Amniotic epithelial cell (primary cell): ENCODE measurements at places on chromosomes 5 and 9.

GRCh38 chr5:849651-850301, 1.0 kb downstream of the ZDHHC11 start:
- DNase-seq = no peak

DNA sequence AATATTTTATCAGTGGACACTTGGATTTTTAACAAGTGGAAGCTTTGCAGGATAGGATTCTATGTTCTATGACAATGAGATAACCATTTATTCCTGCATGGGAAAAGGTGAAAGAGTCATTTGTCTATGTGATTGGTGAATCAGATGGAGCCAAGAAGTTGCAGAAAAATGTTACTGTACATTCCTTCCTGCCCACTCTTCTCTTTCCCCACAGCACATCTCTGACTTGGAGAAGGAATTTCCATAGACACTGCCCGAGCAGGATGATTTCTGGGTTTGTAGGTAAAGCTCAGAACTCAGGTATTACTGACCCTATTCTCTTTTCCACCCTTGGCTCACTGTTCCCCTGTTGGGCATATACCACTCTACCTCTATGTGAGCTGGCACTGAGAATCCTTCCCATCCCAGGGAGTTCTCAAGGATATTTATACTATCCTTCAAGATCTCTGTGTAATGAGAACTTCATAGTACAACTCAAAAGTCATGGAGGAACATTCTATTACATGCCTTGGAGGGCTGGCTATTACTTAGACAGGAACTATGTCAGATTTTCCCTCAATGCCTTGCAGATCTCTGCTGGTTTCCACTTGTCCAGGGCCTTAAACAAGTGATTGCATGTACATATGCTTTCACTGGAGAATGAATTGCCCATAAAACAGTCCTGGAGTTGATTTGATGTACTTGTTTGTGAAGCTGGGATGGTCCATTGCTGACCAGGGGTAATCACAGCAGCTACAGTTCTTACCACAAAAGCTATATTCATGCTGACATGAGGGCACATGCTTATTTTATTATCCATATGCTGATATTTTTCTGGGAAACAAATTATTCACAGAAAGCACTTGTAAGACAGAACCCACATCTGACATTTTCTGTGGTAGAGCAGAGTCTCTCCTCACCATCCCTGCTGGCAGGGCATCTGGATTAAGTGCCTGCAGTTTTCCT, 24.1 kb downstream of the SLC1A3 start:
- DNase-seq = peak; percentile 76

GRCh38 chr5:57411982-57412381, 70.6 kb downstream of the ACTBL2 start:
- DNase-seq = peak; percentile 97

GRCh38 chr5:143174714-143175398, 228.6 kb downstream of the NR3C1 start:
- no peak for DNase-seq

- DNase-seq = no peak
Observed at GRCh38 chr5:133387621-133388020, 224.7 kb downstream of the FSTL4 start.

- peak; percentile 78 for DNase-seq
Observed at GRCh38 chr9:80648336-80648735, 1041.0 kb downstream of the TLE1 start.

DNA sequence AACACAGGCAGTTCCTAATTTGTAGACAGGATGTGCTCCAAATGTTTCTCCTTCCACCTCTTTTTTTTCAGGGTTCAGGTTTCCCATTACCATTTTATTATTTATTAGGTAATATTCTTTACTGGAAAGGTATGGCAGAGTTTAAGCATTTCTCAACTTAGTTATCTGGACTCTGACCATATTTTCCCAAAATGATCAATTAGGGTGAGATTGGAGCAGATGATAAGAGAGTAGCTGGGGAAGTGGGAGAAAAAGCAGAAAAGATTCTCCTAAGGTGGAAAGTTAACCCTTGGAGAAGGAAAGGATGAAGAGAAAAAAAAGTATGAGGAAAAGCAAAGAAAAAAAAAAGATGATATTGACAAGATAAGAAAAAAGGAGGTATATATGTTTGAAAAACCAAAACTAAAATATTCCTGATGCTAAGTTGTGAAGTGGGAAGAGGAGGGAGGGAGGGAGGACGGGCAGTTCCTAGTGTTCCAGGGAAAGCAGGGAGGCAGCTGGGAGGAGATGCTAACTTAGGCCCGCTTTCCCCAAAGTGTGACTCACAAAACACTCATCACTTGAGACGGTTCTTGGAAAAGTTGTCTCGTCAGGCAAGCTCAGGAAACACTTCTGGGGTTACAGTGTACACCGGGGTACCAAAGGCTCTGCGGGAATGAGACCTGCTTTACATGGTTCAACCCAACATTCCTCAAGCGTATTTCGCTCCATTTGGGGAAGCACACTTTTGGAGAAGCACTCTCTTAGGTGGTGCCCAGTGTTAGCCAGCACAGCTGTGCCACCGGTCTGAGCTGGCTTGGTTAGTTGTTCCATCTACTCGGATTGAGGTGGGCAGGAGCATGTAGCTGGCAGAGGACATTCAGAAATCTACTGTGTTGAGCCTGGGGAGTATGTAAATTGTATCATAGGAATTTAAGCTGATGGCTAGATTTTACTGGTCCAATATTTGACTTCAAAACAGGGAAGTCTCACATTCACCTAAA, 35.1 kb downstream of the B4GALT1 start:
- peak; percentile 78 for DNase-seq

GRCh38 chr5:144531188-144531587, 360.5 kb downstream of the KCTD16 start:
- no peak for DNase-seq

DNA sequence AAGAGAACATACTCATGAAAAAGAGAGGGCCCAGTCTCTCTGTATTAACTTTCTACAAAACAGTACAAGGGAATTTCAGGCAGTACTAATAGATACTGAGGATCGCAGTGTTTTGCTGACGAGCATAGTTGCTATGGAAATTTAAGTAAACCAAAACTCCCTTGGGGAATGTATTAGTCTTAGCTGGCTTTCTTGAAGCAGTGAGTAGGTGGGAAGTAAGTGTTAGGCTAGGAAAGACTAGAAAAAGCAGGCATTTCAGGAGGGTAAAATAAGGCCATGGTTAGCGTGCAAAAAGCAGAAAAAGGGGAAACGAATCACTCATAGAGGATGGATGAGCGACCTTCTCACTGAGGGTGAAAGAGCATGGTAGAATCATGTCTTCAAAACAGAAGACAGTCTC, 84.3 kb upstream of the ACTBL2 start:
- DNase-seq = peak; percentile 74

DNA sequence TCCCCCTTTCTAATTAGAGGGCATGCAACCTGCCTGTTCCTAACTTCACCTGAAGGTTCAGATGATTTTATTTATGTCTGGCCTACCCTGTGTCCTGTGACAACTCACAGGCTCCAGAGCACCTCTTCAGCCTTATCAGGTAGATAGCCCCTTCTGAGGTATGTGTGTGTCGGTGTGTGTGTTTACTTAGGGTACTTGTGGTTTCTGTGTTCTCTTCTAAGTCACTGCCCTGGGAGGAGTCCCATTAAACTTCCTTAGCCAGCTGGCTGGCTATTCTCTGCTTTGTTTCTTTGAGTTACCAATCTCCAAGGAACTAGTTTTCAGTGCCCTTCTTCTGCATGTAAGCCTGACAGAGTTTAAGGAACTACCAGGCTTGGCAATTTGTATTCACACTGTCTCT, 74.9 kb downstream of the UNC13B start:
- DNase-seq = no peak

- no peak for DNase-seq
Observed at GRCh38 chr5:158153508-158153907, 294.6 kb upstream of the CLINT1 start.

DNA sequence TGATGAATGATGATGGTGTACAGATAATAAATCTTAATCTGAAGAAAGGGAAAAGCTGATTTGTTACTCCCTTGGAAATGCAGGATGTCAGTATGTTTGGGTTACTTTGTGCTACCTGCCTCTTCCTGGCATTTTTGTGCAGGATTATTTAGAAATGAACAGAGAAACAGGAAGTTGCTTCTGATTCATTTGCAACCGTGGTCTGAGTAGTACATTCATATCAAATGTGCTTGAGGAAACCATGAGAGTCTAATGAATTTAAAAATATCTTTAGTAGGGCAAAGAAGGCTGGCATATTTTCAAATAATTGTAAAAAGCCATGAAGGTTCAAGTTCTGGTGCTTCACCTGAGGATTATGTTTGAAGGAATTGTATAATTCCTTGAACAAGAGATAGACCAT, 391.6 kb downstream of the TMEM161B start:
- DNase-seq = no peak

- DNase-seq = peak; percentile 6
Observed at GRCh38 chr5:132344775-132345514, 24.6 kb upstream of the SLC22A5 start.

DNA sequence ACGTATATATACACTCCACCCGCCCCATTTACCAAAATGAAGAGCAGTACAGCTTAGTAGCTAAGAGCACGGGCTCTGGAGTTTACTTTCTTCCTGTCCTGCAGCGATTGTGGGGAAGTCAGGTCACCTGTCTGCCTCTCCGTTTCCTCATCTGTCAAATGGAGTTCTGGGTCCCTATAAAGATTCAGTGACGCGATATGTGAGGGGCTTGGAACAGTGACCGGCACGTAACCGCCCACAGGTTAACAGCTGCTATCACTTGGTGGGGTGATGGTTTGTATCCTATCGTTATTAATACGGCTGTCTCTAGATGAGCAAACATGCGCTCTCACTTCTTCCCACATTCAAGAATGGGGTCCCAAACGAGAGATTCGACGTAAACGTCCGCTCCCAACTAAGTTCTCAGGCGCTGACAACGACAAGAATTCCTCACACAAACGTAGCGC, 426 bp downstream of the FAM114A2 start:
- DNase-seq = no peak

DNA sequence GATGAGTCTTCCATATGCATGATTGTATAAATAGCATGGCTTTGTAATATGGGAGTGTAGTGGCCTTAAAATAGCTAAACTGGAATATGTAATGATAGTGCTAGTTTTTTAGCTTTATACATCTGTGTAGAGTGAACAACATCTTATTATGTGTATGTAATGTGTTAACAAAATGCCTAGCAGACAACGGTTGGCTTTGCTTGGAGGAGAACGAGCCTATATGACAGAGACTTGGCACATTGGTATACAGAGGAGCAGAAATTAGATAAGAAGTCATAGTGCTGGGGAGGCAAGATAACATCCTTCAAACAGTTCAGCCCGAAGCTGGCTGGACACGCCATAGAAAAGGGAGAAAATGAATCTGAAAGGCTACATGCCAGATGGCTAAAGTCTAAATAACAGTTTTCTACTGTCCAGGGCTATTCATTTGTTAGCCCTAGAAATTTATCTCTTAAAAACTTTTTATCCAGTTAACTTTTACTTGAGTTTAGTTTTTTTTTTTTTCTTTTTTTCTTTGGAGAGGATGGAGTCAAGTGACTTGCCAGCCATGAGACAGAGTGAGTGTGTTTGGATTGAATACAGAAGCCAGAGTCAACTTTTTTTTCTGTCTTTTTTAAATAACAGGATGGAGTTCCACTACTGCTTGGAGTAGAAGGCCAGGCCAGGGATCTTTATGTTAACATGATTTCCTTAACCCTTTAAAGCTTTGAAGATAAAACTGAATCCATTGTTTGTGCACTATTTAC, 214.4 kb upstream of the ACTBL2 start:
- no peak for DNase-seq

- DNase-seq = no peak
Observed at GRCh38 chr5:3393122-3393919, 202.3 kb upstream of the IRX1 start.

DNA sequence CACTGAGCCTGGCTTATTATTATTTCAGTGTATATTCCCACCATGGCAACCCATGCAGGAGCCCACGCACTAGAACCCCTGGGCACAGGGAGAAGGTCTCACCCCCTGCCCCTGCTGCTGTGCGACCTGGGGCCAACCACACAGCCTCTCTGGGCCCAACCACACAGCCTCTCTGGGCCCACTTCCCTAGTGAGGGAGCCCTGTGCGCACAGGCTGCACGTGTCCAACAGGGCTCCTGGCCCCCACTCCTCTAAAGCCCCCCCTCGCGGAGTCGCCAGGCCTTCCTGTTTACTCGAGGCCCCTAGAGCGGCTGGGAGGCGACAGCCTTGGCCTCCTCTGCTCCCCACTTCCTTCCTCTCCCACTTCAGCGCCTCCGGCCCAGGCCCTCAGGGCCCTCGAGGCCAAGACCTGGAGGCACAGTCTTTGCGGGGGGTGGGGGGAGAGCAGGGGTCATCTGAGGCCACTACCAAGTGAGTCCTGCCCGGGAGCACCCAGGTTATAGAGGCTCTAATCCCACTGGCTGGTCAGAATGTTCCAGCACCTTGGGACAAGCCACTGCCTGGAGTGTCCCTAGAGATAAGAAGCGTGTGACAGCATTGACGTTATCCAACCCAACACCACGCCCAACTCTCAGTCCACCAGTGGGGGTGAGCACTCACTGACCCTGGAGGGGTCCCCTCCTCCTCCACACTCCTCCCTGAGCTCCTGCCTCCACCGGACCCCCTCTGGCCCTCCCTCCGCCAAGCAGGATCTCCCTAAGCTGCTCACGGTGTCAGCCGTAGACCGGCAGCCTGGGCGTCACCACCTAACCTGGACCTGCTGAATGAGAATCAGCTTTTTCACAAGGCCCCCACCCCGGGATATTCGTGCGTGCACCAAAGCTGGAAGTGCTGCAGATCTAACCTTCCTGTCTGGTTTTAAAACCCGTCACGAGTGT, 7.9 kb upstream of the ENG start:
- no peak for DNase-seq

GRCh38 chr5:111122398-111122797, 30.2 kb downstream of the WDR36 start:
- DNase-seq = no peak

GRCh38 chr9:133619791-133620190, 10.6 kb upstream of the FAM163B start:
- DNase-seq = no peak

DNA sequence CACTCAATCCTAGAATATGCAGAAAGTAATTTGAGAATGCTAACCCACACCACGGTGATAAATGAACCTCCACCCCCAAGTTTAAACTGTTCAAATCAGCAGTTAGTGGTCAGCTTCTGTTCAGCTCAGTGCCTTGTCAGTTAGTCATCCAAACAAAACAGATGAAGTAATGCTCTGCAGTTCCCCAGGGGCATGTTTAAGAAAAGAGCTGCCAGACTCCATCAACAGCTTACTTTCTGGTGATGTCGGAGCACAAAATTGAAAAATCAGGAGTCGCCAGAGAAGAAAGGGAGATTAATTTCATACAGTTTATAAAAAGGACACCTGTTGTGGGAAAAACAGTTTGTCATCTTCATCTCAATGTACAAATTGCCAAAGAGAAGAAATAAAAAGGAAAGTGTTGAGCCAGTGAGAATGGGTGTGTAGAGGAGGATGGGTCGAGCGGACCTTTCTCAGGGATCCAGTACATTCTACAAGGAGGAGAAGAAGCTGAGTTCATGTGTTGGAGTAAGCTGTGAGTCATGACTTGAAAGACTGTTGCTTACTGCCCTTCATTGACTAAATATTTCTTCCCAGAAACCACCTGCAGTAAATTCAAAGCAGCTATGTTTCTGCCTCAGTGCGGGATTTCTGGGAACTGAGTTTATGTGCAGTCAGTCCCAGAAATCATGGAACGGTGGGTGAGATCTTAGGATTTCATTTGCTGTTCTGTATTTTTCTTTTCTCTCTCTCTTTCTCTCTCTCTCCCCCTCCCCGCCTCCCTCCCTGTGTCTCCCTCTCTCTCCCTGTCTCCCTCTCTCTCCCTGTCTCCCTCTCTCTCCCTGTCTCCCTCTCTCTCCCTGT, 13.7 kb downstream of the TRIO start:
- peak; percentile 99 for DNase-seq

- DNase-seq = no peak
Observed at GRCh38 chr5:80282054-80282453, 26.2 kb upstream of the SERINC5 start.
